ENCODE measurements at places on chromosomes 13 and 19. TPM values are rescaled to one million over a fixed set of nuclear protein-coding genes. Genes with fewer than 3 reads are reported as not detected.

Gene KLK14
- 0.34 TPM for total RNA-seq

Gene ARHGEF1
- total RNA-seq = 163 TPM

Gene RFXAP
- total RNA-seq = 6.2 TPM

Gene KCNC3
- 6.8 TPM for total RNA-seq

DNA sequence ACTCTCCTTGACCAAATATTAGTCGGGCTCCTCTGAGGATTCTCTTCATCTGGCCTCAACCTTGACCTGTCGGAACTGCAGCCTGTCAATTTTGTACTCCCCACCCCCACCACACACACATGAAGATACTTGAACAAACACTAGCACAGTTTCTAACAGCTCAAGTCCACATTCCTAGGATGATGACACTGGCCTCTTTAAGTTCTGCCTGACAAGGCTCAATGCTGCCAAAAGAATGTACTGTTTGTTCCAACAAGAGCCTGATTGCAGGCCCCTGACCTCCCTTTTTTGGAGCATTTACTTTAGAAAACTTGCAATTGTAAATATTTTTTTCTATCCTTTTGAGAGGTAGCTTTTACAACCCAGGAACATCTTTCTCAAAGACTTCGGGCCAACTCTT, 169.2 kb upstream of the IRS2 start:
- H3K27ac ChIP-seq = no peak overlapping the region
- H3K36me3 ChIP-seq = no peaks in the 10 kb centered on the region
- H3K4me3 ChIP-seq = no peak overlapping the region
- H3K27me3 ChIP-seq = no peaks in the 10 kb centered on the region
- DNase-seq = no peak
- no peaks in the 10 kb centered on the region for H3K4me1 ChIP-seq

DNA sequence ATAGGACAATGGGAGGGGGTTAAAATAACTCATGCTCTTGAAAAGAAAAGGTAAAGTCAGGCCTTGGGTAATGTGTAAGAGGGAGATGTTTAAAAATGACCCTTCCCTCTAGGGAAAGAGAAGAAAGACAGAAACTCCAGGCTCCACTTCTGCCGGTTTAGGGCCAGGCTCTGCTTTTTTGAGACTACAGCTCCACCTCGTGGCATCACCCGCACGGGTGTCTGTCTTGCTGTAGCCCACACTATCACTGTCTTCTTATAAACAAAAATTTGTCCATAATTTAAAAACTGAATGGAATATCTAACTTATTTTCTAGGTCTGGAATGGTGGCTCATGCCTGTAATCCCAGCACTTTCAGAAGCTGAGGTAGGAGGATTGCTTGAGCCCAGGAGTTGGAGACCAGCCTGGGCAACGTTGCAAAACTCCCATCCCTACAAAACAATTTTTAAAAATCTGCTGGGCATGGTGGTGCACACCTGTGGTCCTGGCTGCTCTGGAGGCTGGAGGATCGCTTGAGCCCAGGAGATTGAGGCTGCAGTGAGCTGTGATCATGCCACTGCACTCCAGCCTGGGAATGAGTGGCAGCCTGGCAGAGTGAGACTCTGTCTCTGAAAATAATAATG, 65.1 kb upstream of the GTF3A start:
- H3K27ac ChIP-seq = no peak overlapping the region
- H3K4me3 ChIP-seq = no peak overlapping the region
- H3K27me3 ChIP-seq = peaks cover 29% of the 10 kb centered on the region
- no peaks in the 10 kb centered on the region for H3K4me1 ChIP-seq
- H3K36me3 ChIP-seq = no peaks in the 10 kb centered on the region

GRCh38 chr13:113920606-113921286, 53.1 kb downstream of the C13orf46 start:
- no peaks in the 10 kb centered on the region for H3K36me3 ChIP-seq
- H3K27ac ChIP-seq = no peak overlapping the region

DNA sequence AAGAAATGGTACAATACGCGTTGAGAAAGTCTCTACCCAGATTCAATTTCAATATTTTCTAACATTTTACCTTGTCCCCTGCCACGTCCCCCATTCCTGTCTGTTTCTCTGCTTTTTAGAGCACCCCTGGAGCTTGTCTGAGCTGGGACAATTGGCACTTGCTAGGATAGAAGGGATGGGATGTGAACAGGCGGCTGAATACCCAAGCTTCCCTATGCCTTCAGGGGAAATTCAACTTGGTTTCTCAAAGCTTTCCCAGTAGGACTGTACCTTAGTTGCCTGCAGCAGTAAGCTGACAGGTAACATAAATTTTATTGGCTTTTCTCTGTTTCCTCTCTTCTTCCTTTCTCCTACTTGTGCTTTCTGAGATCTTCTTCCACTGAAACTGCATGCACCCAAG, 1663.3 kb downstream of the EFNB2 start:
- H3K36me3 ChIP-seq = no peaks in the 10 kb centered on the region
- no peak overlapping the region for H3K27ac ChIP-seq
- no peak overlapping the region for H3K4me3 ChIP-seq

GRCh38 chr13:75494491-75494890, 12.5 kb upstream of the TBC1D4 start:
- no peaks in the 10 kb centered on the region for H3K27me3 ChIP-seq
- H3K27ac ChIP-seq = no peak overlapping the region
- no peak for DNase-seq
- H3K36me3 ChIP-seq = no peaks in the 10 kb centered on the region
- H3K4me3 ChIP-seq = no peak overlapping the region
- H3K4me1 ChIP-seq = no peaks in the 10 kb centered on the region

GRCh38 chr13:54004026-54004699, 975.5 kb downstream of the OLFM4 start:
- H3K36me3 ChIP-seq = no peaks in the 10 kb centered on the region
- H3K4me3 ChIP-seq = no peak overlapping the region
- no peaks in the 10 kb centered on the region for H3K27me3 ChIP-seq
- H3K4me1 ChIP-seq = no peaks in the 10 kb centered on the region
- H3K27ac ChIP-seq = no peak overlapping the region

GRCh38 chr13:110915874-110916206, 971 bp upstream of the ANKRD10 start:
- H3K4me3 ChIP-seq = peak overlapping the region; percentile 65
- H3K27ac ChIP-seq = peak overlapping the region; percentile 89
- H3K4me1 ChIP-seq = no peaks in the 10 kb centered on the region
- no peaks in the 10 kb centered on the region for H3K27me3 ChIP-seq
- peaks cover 42% of the 10 kb centered on the region for H3K36me3 ChIP-seq
- no peak for DNase-seq

DNA sequence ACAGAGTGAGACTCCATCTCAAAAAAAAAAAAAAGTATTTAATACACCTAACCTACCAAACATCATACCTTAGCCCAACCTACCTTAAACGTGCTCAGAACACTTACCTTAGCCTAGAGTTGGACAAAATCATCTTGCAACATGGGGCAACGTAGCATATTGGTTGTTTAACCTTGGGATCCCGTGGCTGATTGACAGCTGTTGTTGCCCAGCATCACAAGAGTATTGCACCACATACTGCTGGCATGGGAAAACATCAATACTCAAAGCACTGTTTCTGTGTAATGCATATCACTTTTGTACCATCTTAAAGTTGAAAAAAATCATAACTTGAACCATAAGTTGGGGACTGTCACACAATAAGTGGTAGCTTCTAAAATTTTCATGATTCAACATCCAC, 73.8 kb upstream of the MIR17HG start:
- no peak overlapping the region for H3K4me3 ChIP-seq
- H3K36me3 ChIP-seq = no peaks in the 10 kb centered on the region
- no peak for DNase-seq
- no peak overlapping the region for H3K27ac ChIP-seq
- no peaks in the 10 kb centered on the region for H3K27me3 ChIP-seq

DNA sequence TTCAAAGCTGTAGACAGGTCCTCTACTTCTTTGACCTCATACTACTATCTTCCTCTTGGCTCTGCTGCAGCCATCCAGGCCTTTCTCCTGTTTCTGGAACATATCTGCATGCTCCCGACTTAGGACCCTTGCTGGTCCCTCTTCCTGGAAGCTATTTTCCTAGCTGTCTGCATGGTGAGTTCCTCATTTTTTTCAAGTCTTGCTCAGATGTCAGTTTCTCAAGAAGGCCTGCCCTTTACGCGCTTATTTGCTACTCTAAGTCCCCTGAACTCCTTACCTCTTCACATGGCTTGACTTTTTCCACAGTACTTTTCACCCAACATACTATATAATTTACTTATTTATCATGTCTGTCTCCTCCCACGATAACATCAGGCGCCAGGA, 31.4 kb downstream of the DNAJC3 start:
- peaks cover 4% of the 10 kb centered on the region for H3K36me3 ChIP-seq
- no peaks in the 10 kb centered on the region for H3K4me1 ChIP-seq
- H3K27ac ChIP-seq = no peak overlapping the region
- no peak for DNase-seq

- no peaks in the 10 kb centered on the region for H3K36me3 ChIP-seq
- H3K27me3 ChIP-seq = peaks cover 12% of the 10 kb centered on the region
- peak; percentile 44 for DNase-seq
- H3K4me1 ChIP-seq = no peaks in the 10 kb centered on the region
Observed at GRCh38 chr13:113029487-113030258, 60.7 kb downstream of the MCF2L start.

GRCh38 chr13:93900731-93901130, 578.8 kb downstream of the DCT start:
- no peak for DNase-seq
- no peaks in the 10 kb centered on the region for H3K27me3 ChIP-seq
- H3K4me3 ChIP-seq = no peak overlapping the region

GRCh38 chr13:44263751-44264620, 109.6 kb upstream of the SERP2 start:
- DNase-seq = no peak
- no peak overlapping the region for H3K27ac ChIP-seq
- H3K4me1 ChIP-seq = peaks cover 16% of the 10 kb centered on the region
- no peaks in the 10 kb centered on the region for H3K27me3 ChIP-seq
- no peaks in the 10 kb centered on the region for H3K36me3 ChIP-seq
- no peak overlapping the region for H3K4me3 ChIP-seq

- H3K4me3 ChIP-seq = no peak overlapping the region
- no peak for DNase-seq
- no peaks in the 10 kb centered on the region for H3K4me1 ChIP-seq
- no peaks in the 10 kb centered on the region for H3K27me3 ChIP-seq
- no peak overlapping the region for H3K27ac ChIP-seq
Observed at GRCh38 chr19:16014923-16015804, 61.1 kb upstream of the TPM4 start.

All from Calu3 (cell line).